Stimulated activated CD4-positive, alpha-beta T cell treated with anti-CD3 and anti-CD28 coated beads, Interleukin-12 subunit alpha, Interleukin-12 subunit beta, amount 100 ng/mL, for 24 hours (primary cell): ENCODE measurements at places on chromosomes 16 and 17.

GRCh38 chr16:26344976-26345375 is 653.2 kb downstream of the HS3ST4 start:
- no peak for DNase-seq

DNA sequence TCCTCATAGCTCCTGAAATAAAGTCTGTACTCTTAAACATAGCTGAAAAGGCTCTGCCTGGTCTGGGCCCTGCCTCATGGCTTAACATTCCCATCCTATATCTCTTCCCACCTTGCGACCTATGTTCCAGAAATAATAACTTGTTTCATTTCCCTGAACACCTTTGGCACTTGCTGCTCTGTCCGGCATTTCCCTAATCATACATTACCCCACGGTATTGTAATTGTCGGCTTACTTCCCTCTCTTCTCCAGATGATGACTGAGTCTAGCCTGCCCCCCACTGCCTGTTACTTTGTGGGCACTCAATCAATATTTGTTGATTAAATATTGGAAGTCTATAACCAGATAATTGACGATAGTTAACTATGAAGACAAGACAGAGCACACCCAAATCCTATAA is 23.3 kb upstream of the SUPT4H1 start:
- no peak for DNase-seq

DNA sequence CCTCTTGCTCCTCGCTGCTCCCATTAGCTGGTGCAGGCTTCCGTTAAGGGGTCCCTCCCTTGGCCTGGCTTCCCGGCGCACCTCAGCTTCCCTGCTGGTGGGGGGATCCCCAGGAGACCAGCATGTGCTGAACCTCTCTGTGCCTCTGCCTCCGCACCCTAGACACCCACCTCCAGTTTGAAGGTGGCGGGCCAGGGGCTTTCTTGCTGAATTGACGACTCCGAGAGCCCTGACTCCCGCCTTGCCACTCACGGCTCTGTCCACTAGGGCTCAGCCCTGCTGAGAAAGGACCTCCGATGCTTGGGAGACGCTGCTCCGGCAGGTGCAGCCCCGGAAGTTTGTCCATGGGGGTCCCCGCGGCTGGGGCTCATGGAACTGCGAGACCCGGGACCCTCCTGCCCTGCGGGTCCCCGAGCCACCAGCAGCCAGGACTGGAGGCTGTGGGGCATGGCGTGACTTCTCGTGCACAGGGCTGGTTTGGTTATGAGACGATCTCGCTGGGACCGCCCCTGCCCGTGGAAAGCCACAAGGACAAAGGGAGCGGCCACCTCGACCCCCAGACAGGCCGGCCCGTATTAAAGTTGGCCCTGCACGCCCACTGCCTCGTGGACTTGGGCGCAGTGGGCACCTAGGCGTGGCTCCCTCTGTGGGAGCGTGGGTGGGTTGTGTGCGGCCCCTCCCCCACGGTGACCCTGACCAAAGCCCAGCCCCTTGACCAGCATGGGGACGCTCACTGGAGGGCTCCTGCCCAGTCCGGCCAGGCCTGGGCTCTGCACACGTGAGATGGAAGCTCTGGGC is 8.1 kb downstream of the CHMP6 start:
- no peak for DNase-seq

GRCh38 chr17:42184713-42185620 is at the start of gene HCRT:
TSS of gene HCRT (minus strand) at chr17:42185452. CDS start at chr17:42185365, 87 bp downstream.
- no peak for DNase-seq

- DNase-seq: no peak
Measured at GRCh38 chr16:82580298-82580890, 46.4 kb upstream of the CDH13 start.

DNA sequence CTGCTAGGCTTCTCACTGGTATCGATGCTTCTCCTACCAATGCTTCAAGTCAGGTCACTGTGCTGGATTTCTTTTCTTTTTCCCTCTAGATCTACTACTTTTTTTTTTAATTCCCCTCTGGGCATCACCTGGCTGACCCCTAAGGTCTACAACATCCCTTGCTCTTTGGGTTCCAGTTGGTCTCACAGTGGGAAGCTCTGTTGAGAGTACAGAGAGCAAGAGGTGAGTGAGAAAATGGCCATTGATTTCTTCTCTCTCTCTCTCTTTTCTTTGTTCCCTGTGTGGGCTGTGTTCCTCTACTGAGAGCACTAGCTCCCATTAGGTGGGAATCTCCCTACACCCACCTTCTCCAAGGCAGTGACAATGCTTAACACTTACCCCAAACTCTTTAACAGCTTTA is 413.4 kb downstream of the KCNJ2 start:
- DNase-seq: no peak

GRCh38 chr17:81241648-81242420 is 2.7 kb downstream of the NDUFAF8 start:
- DNase-seq: no peak

DNA sequence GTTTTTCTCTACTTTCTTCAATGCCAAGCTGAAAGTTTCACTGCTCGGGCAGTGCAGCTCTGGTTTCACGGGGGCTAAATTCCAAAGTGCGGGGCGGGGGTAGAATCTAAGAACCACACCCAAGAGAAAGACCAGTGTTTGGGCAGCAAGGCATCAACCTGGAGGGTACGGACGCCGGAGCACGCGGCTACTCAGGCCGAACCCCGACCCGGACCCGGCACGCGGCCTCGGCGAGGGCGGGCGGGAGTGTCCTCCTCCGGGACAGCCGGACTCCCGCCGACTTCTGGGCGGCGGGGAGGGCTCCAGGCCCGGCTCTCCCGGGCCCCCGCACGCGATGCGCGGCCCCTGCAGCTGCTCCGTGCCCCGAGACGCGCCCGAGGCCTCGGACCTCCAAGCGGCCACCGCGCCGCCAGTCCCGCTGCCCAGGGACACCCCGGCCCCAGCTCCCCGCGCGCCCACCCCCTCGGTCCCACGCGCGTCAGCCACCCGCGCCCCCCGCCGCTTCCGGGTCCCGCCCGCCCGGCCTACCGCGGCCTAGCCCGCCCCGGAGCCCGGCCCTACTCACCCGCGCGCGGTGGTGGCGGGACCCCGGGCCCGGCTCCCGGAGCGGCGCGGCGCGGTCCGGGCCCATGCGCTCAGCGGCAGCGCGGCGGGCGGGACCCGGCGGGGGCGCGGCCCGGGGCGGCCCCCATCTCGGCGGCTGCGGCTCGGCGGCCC is 561 bp downstream of the AXIN1 start:
- no peak for DNase-seq
